Brain pericyte (primary cell): ENCODE measurements at places on chromosomes 12 and 14.

DNA sequence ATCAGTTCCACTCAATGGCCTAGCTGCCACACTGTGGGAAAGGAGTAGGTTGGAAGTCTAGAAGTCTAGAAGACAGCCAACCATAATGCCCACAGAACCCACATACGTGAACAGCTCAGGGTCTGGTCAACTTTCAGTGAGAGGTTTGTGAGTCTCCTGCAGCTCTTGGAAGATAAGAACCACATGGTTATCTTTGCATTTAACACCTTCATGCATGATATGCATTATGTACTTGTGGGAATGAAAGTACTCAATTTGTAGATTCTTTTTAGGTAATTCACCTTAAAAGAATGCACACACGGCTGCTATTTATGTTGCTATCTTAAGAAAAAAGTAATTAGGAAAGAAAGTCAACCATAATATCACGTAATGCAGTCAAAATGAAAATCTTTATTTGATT, 126.7 kb downstream of the ESRRB start:
- no peak for DNase-seq

- DNase-seq: no peak
Observed at GRCh38 chr14:101301011-101301410, 260.3 kb upstream of the DIO3 start.

DNA sequence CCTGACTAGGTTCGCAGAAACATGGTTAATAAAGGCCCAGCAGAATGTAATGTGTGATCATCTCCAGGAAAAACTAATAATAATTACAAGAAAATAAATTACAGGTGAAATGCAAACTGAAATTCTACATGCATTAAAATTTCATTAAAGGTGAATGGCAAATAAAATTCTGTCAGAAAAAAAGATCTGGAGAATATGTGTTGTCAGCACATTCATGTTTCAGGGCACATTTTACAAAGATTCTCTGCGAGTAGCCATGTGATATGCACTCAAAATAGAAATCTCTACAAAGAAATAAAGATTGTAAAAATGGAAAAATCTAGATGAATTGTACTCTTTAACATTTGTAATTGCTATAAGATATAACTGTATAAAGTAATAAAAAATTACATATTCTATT, 765.2 kb downstream of the TMEM121 start:
- no peak for DNase-seq

DNA sequence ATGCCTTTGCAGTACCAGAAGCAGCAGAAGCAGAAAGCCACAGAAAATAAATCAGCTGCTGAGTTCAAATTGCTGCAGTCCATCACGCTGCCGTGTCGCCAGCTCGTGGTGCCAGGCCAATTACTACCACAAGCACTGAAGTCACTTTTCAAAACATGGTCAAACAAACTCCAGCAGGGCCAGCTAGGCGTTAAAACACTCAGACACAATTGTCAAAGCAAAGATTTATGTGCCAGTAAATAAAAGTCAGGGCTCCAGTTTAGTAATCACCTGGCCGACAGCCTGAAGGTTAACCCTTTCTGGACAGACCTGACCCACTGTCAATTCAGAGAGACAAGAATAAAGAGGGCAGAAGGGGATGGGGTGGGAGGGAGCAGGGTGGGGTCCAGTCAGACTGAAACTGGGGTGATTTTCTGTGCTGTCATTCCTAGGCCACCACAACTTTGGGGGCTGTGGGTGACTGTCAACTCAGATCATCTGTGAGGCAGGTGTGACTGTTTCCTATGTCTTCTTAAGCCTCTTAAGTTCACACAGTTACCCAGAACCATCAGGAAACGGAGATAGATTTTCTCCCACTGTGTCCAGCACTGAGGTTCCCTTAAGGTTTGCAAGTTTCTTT, 109.8 kb upstream of the FUT8 start:
- no peak for DNase-seq

DNA sequence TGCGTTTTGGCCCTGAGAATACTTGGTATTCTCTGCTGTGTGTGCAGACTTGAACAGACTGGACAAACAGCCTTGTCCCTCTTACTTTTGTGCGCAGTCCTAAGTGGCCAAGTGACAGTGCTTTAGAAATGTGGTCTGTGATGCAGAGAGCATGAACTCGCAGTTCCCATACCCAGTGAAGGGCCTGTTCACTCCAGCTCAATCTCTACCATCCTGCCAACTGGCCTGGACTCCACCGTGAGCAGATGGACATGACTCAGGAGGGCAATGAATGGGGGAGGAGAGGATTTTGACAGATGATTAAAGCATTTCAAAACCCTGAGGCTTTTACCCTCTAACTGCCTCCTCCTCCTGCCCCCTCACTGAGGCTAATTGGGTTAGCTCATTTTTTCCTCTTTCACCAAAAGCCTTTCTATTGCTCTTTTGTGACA, 62.5 kb upstream of the PYGL start:
- DNase-seq: no peak

GRCh38 chr12:72570601-72571000, 298.4 kb downstream of the TRHDE start:
- no peak for DNase-seq

DNA sequence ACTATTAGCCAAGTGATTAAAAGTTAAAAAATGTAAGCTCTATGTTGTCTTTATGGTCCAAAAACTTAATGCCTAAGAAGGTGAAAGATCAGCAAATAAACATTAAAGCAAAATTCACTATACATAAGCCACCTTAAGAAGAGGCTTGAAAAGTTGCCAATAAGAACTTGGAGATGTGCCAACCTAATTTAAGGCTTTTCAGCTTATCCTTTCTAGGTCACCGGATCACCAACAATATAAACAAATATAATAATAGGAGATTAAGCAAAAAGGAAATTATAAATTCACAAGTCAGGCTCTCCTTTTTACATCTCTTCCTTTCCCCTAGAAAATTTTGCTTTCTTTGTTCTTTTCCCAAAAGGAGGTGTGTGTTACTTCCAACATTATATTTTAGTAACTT, 30.9 kb downstream of the SLC2A3 start:
- no peak for DNase-seq

GRCh38 chr12:46908936-46909635, 83.3 kb upstream of the SLC38A4 start:
- no peak for DNase-seq

DNA sequence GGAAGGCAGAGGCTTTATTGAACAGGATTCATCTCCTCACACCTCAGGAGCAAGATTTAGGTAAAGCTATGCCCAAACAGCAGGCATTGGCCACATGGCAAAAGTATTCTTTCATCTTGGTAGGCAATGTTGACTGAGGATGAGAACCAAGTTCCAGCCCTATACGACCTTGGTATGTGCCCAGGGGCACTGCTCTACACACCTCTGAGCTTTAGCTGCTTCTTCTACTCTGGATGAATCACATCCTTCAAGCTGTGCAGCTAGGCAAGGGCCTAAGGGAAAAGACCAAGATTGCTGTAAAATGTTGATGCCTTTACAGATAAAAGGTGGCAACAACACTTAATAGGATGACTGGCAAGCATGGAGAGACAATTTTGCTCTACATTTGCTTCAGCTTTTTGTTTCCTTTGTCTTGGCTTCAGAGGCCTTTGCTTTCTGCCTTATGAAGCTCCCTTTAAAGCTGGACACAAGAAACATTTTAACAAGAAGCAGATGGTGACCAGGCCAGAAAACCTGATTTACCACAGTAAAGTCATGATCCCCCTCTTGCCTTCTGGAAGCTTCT, 183.3 kb upstream of the KITLG start:
- DNase-seq: no peak

DNA sequence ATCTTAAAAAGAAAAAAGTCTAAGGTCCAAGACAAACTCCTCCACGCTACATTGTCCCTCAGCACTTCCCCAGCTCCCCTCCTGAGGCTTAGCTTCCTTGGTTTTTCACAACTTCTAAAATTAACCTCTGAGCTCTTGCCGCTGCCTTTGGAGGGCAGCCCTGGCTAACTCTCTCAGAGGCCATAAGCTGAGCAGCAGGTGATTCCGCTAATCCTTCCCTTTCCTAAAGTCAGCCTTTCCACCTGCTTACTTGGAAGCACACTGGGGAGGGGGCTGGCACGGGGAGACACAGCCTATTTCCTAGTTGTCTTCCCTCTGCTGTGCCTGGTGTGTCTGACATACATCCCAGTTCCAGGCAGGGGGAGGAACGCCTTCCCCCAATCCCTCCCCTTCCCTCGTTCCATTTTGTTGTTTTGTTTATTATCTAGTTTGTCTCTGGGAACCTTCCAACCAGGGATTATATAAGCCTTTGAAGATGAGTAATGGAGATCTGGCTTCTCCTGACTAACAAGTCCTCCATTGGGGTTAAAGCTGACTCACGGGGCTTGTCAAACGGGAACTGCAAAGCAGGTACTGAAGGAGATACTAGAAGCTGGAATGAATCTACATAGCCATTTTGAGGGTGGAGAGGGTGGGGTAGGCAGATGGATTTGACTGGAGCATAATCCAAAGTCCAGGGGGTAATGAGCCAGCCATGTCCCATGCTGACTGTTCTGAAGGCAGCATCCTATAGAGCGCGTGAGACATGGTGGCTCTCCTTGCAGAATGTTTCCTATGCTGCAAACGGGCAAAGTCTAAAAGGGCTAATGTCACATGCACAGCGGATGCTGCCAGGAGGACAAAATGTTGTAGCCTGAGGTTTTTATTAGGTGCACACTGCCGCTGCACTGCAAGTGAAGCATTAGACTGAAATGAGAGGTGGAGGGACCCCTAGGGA, 230.8 kb downstream of the FOXN3 start:
- DNase-seq: no peak

DNA sequence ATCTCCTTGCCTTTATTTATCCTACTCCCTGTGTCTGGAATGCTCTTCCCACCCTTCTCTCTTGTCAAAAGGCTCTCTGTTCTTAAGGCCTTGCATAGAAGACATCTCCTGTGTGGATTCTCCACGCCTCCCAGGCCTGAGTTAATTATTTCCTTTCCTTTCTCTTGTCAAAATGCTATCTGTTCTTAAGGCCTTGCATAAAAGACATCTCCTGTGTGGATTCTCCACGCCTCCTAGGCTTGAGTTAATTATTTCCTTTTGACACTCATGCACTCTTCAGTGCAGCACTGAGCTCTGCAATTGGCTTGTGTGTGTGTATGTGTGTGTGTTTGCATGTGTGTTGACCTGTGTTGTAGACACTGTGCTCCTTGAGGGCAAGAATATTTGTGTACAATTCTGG, 52.1 kb upstream of the DCD start:
- no peak for DNase-seq

DNA sequence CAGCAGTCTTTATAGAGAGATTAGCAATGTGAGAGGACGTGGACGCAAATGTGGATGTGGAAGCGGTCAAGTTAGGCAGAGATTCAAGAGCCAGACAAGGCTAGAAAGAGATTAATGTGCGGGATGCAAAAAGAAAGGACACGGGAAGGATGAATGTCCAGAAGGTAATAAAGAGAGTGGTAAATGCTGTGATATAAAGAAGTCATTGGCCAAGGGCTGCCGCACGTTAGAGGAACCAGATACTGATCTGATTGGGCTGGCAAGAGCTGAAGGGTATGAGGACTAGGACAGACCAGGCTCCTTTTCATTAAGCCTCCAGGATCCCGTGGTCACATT, 59.5 kb downstream of the DHRS2 start:
- no peak for DNase-seq

GRCh38 chr12:66236969-66237368, 48.0 kb downstream of the IRAK3 start:
- no peak for DNase-seq

DNA sequence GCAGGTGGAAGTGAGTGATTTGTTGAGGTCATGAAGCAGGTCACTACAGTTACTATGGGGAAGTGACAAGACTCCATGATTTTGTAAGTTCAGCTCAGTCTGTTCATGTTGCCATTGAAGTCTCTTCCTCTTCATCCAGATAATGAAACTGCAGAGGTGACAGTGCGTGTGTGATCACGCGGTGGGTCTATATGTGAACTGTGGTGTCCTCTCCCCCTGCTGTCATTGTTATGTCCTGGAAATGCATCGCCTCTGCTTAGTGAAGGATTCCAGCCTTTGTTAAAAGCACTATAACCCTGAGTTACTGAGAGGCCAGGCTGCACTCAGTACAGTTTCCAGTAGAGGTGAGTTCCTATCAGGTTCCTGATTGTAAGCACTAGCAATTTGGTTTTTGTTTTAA, 216.2 kb upstream of the RMST start:
- DNase-seq: no peak

DNA sequence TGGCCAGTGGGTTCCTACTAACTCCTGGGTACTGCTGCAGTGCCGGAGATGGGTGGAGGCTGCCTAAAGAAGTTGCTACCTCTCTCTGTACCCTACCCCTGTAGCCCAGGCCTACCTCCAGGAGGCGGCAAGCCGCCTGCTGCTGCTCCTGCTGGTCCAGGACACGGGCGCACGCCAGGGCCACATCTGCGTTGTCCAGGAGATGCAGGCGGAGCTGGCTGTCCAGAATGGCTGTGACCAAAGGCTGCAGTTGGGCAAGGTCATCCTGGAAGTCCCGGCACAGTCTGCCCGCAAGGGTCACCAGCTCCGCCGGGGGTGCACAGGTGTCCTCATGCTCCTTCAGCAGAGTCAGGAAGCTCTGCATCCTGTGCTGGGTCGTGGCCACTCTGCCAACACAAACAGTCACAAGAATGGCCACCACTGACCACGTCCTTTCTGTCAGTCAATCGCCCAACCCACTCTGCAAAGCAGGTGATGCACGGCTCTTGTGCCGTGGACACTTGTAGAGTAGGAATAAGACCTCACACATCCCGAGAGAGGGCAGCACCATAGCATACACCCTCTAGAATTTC, 1.6 kb downstream of the ANHX start:
- no peak for DNase-seq

GRCh38 chr12:116539361-116539771, 19.8 kb upstream of the MAP1LC3B2 start:
- DNase-seq: no peak

DNA sequence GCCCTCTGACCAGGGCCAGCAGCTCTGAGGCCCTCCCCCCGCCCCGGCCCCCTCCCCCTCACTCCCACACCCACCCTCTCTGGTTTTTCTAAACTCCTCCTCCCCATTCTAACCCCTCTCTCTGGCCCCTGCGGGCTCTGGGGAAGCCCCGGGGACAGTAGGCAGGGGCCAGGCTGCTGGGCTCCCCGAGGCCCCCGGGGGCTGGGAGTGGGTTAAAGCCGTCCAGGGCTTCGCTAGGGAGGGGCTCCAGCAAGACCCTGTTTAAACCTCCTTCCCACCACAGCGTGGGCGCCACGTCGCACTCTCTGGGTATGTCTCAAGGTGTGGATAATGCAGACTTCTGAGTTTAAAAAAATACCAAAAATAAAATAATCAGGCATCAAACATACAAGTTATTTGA, 51.4 kb downstream of the GALNT9 start:
- no peak for DNase-seq

DNA sequence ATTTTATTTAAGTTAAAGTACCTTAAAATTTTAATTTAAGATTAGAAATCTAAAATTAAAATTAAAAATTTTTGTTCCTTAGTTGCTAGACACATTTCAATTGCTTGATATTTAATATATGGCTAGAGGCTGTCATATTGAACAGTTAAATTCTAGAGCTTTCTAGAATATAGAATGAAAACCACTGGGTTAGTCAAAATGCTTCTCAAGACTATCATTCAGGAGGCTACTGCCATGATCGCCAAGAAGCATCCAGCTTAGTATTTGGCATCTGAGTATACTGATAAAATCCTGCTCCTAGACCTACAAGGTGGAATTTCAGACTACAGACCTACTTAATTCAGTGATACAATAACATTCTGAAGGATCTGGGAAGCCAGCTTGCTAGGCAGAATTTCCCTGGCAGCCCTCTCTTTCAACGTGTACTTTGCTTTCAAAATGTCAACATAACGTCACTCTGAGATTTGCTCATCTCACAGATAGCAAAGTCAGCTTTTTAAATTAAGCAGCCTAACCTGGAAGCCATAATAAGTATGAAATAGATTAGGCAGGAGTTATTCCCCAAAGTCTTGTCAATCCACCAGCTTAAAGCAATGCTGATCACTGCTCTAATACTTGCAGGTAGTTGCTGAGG, 525.8 kb downstream of the FSCB start:
- DNase-seq: no peak
